ENCODE measurements at places on chromosomes 2 and 18.

DNA sequence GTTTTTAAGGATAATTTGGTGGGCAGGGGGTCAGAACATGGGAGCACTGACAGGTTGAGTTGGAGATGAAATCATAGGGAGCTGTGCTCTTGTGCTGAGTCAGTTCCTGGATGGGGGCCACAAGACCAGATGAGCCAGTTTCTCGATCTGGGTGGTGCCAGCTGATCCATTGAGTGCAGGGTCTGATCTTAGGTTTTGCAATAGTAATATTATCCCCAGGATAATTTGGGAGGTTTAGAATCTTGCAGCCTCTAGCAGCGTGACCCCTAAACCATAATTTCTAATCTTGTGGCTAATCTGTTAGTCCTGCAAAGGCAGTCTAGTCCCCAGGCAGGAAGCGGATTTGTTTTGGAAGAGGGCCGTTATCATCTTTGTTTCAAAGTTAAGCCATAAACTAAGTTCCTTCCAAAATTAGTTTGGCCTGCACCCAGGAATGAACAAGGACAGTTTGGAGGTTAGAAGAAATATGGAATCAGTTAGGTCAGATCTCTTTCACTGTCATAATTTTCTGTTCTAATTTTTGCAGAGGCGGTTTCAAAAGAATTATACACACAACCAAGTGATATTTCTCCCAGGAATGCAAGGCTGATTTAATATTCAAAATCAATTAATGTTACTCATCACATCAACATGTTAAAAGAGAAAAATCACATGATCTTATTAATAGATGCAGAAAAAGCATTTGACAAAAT, 23.0 kb downstream of the DBI start:
- DNase-seq, result no peak

GRCh38 chr2:181818058-181818680, 73.4 kb upstream of the ITPRID2 start:
- DNase-seq, result no peak

- no peak for DNase-seq
Observed at GRCh38 chr18:49570836-49571235, 9.0 kb downstream of the LIPG start.

DNA sequence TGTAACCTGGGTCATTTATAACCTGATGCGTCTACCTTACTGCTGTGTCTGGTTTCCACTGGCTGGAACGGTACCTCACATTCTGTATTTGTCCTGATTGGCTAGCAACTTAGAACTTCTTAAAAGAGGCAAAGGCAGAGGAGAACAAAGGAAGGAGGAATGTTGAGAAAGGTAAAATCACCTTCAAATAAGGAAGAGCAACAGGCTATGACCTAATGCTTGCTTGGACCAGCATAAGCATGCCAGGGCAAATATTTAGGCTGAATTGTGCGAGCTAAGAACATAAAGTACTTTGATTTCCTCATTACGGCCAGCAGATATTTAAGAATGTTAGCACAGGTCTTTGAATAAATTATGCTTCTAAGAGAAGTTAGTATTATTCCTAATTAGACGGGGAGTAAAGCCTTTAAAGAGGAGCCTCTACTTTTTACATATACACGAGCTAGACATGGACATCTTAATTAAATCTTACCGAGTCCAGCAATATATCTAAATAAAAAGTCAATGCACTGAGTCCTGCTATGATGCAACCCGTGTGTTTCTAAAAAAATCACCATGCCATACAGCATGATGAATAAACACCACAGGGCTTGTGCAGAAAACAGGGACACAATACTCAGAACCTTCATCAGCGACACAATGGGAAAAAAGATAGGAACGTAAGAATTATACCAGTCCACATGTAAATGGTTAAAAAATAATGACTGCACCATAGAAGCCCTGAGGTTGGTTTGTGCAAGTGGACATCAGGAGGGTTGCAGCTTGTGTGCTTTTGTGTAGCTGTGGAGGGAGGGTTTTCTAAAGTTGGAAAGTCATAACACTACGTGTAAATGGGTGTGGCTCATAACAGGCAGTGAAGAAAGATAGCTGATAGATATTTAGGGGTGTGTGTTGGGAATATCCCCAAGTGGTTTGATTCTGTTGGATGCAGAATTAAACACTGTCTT, 14.2 kb downstream of the SEPTIN2 start:
- no peak for DNase-seq

GRCh38 chr2:100868083-100868482, 48.1 kb downstream of the NPAS2 start:
- no peak for DNase-seq

GRCh38 chr18:47166294-47166693, 9.9 kb downstream of the IER3IP1 start:
- no peak for DNase-seq

DNA sequence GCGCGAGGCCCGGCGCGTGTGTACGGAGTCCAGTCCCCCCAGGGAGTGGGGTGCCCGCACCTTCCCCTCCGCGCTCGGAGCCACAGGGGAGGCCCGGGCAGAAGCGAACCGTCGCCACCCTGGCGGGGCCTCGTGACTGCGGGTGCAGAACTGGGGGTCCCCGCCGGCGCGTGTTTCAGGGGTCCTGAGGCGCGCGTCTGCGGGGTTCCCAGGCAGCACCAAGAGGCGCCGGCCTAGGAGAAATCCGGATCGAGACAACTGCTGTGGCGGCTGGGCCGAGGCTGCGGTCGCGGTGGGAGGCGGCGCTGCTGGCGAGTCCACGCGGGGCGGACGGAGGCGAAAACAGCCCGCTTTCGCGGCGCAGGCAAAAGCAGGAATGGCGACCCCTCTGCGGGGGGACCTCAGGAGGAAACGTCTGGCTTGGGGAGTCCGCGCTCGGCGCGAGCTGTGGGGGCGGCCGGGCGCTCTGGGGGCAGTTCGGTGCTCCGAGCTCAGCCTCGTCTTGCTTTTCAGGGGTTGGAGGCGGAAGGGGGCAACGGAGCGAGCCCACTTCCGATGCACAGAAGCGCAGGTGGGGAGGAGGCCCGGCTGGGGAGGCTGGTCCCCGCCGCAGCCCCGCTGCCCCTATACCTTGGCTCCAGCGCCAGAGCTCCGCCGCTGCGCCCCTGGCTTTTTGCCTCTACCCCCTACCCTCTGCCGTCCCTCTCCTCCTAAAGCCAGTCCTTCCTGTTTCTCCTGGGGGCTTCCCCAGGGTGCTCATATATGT, 81.5 kb upstream of the LDLRAD4 start:
- no peak for DNase-seq

GRCh38 chr2:39996653-39997080, 217.6 kb upstream of the THUMPD2 start:
- no peak for DNase-seq

All from stimulated activated CD4-positive, alpha-beta T cell treated with anti-CD3 and anti-CD28 coated beads, Interleukin-1b, Interleukin-23, amount 100 ng/mL, for 48 hours (primary cell).